ENCODE measurements at places on chromosomes 7 and 10.

GRCh38 chr10:59279991-59280505 is 82.3 kb downstream of the FAM13C start:
- H3K36me3 ChIP-seq: no peaks in the 10 kb centered on the region
- H3K27me3 ChIP-seq: no peaks in the 10 kb centered on the region
- H3K27ac ChIP-seq: no peak overlapping the region
- DNase-seq: no peak

DNA sequence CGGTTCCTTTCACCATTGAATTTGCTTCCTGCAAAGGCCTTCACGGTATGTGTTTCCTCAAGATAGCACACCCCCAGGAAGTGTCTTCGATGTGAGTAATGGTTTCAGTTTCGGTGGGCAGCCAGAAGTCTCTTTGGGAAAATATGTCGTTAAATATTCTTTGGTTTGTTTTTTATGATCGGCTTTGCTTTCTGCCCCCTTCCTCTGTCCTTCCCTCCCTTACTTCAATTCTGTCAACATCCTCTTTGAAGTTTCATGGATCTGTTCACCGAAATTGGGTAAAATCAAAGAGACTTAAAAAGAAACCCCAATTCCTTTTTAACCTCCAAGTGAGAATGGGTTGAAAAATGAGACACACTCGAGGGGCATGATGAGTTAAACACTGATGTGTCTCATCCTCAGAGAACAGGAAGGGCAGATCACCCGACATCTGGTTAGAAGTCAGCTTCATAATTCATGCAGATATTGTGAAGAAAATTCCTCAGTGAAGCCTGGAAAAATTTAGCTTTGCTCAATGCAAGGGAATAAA is 170.8 kb upstream of the HABP2 start:
- peaks cover 51% of the 10 kb centered on the region for H3K4me1 ChIP-seq
- H3K36me3 ChIP-seq: no peaks in the 10 kb centered on the region
- H3K27ac ChIP-seq: peak overlapping the region; percentile 94
- DNase-seq: peak; percentile 59

- peaks cover 22% of the 10 kb centered on the region for H3K4me1 ChIP-seq
- H3K4me3 ChIP-seq: no peak overlapping the region
- H3K27me3 ChIP-seq: no peaks in the 10 kb centered on the region
Measured at GRCh38 chr10:5618042-5618441, 48.4 kb downstream of the ASB13 start.

DNA sequence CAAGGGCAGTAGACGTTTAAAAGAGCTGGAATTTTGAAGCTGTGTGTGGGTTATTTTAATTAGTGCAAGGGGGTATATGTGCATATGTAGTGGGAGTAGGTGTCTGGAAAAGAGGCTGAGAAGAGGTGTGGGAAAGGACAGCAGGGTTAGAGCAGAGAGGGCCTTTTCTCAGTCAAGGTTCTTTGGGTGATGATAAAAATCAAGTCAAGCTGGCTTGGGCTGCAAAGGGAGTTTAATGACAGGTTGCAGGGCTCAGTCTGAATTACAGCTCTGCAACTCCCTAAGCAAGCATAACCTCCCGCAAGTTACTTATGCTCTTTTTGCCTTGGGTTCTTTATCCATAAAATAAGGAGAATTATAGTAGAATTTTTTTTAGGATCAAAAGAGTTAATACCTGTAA is 83.5 kb downstream of the RELN start:
- no peaks in the 10 kb centered on the region for H3K4me1 ChIP-seq
- H3K4me3 ChIP-seq: no peak overlapping the region
- H3K27me3 ChIP-seq: peaks cover 17% of the 10 kb centered on the region
- H3K27ac ChIP-seq: no peak overlapping the region
- no peaks in the 10 kb centered on the region for H3K36me3 ChIP-seq
- DNase-seq: no peak

Measured in SJSA1 (cell line).